ENCODE measurements at places on chromosomes 3 and 15.

- no peak for DNase-seq
Measured at GRCh38 chr3:39870706-39871105, 61.3 kb downstream of the MYRIP start.

GRCh38 chr3:156132313-156132712 is 11.9 kb downstream of the KCNAB1 start:
- no peak for DNase-seq

DNA sequence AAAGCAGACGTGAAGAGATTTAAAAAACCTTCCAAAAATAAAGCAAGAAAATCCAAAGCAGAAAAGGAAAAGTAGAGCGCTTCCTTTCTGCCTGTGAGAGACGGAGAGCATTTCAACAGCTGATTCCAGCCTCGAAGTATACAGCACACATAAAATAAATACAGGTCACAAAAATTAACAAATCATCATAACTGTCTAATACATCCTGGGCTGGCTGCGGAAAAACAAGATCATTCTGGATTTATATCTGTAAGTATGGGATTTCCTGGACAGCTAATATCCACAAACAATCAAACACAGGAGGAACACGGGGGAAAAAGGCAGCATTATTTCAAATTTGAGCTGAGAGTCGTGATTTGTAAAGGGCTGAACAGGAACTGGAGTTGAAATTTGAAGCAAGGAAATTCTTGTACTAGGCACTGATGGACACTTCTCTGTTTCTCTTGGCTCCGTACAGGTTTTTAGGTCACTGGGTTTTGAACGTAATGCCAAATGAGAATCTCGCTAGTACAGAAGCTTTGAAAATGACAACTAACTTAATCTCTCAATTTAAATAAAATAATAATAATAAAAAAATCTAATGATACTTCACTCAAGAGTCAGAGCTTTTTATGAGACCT is 577.7 kb downstream of the FOXP1 start:
- no peak for DNase-seq

DNA sequence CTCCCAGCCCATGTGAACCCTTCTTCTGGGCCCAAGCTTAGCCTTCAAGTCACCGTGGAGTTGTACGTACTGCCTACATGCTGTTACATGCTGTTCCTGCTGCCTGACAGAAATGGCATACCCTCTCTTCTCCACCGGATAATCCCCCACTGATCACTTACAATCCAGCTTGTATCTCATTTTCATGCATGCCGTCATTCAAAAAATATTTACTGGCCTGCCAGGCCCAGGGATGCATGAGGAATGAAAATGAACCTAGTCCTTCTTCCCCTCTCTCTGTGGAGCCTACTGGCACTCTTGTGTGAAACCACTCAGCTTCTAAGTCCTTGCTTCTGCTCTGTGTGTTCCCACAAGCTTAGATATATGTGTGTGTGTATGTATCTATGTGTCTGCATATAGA is 60.6 kb downstream of the WNT5A start:
- DNase-seq = no peak

- no peak for DNase-seq
Measured at GRCh38 chr3:48623851-48624547, 2.4 kb upstream of the TMEM89 start.

GRCh38 chr3:31132132-31132769 is 237.8 kb upstream of the GADL1 start:
- no peak for DNase-seq

- no peak for DNase-seq
Measured at GRCh38 chr15:52805351-52806283, 15.5 kb upstream of the ONECUT1 start.

GRCh38 chr3:119637679-119638477 is 22.5 kb downstream of the POPDC2 start:
- DNase-seq = no peak

GRCh38 chr3:113226491-113226890 is 15.1 kb downstream of the BOC start:
- DNase-seq = no peak

DNA sequence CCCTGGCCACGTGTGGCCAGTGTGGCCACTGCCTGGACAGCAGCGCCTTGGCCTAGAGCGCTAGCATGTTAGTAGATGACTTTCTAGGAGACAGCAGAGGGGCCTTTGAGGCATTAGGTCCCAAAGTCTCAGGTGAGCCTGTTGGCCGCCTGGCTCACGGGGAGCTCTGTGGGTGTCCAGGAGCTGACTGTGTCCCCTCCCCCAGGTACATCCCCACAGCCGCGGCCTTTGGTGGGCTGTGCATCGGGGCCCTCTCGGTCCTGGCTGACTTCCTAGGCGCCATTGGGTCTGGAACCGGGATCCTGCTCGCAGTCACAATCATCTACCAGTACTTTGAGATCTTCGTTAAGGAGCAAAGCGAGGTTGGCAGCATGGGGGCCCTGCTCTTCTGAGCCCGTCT is 17.0 kb downstream of the SEC61A1 start:
- no peak for DNase-seq

- DNase-seq = no peak
Measured at GRCh38 chr3:63387568-63387967, 109.5 kb downstream of the SYNPR start.

DNA sequence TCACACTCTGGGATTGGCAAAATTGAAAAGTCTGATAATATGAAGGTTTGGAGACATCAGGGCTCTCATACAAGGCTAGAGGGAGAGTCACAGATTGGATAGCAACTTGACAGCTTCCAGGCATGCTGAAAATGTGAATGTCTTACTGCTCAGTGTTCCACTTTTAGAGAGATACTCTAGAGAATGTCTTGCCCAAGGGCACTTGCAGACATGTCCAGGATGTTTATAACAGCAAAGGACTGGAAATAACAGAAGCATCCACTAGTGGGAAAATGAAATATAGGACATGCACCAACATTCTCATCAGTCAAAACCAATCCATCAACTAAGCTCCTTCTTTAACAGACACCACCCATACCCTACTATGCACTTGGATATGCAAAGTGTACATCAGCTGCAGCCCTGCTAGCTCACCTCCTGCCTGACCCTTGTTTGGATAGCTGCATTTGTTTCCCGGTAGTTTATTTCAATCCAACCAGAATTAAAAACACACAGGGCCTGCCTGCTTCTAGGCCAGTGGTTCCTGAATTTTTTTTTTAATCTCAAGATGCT is 101.6 kb upstream of the ARHGEF3 start:
- no peak for DNase-seq

DNA sequence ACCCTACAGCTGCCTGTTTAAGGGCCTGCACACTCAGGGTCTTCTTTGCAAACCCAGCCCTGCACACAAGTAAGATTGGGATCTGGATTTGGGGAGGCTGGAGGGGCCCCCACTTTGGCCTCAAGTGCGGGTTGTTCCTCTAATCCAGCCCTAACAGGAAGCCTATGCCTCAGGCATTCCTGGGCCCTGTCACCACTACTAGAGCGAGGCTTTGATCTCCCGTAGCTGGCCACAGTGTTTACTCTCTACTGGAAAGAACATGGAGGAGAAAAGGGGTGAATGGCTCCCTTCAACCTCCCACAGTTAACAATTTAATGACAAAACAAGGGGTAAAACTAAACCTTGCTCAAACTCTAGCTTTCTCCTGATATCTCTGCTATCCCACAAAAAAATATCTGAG is 48.4 kb downstream of the DZIP1L start:
- no peak for DNase-seq

DNA sequence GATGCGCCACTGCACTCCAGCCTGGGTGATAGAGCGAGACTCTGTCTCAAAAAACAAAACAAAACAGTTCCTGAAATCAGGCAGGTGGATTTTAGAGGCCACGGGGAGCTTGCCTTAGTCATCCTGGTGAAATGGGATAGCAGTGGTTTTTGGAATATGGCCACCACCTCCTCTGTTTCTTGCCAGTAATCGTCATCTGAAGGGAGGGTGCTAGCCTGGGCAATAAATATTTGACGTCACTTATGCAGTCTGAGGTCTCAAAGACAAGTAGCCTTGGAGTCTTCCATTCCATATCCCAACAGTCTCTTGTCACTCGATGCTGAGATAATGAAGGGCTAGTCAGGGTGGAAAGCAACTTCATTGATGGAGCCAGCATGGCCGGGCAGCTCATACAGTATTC is 55.2 kb downstream of the KCNAB1 start:
- no peak for DNase-seq

DNA sequence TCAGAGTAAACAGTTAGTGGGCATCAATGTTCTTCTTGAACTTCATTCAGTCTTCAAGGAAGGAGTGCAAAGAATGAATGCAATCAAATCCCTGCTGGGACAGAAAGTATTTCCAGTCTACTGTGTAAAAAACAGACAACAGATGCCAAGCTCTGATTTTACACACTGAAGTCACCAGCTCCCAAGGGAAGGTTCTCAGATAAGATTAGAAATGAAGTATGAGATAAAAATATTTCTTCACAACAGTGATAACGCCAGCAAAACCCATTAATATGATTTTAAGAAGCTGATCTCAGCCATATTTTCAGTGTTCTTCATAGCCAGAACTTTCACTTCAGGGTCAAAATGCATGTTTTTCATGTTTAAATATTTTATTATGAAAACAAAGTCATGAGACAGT is 265.6 kb downstream of the CTNNB1 start:
- DNase-seq = no peak

GRCh38 chr3:127629467-127630403 is 750 bp downstream of the PODXL2 start:
- no peak for DNase-seq

- DNase-seq = no peak
Measured at GRCh38 chr15:82936966-82937711, 15.4 kb downstream of the HOMER2 start.

DNA sequence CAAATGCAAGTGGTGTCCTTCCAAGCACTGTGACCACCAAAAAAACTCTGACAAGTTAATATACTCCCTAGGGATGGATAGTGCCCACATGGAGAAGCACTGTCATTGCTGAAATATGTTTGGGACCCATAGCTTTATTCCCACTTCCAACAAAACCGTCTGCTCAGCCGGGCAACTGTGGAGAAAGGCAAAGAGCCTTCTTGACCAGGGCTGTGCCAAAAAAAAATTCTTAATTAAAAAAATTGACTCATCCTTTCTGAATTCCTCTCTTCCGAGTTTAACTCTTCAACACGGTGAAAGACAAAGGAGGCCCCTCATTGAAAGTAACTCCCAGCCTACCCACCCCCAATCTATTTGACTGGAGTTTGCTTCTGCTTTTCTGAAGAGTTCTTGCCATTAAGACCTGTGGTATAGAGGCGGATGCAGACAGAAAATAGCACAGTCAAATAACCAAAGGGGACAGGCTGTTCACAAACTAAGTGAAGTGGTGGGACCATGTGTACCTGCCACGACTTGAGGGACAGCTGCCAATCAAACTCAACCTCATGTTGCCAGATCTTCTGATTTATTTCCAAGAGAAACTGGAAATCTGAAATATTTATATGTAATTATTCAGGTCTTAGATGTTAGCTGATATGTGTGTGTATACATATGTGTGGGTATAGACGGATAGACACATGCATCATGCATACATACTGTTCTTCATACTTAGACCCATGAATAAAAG is 135.4 kb upstream of the PFN2 start:
- no peak for DNase-seq

DNA sequence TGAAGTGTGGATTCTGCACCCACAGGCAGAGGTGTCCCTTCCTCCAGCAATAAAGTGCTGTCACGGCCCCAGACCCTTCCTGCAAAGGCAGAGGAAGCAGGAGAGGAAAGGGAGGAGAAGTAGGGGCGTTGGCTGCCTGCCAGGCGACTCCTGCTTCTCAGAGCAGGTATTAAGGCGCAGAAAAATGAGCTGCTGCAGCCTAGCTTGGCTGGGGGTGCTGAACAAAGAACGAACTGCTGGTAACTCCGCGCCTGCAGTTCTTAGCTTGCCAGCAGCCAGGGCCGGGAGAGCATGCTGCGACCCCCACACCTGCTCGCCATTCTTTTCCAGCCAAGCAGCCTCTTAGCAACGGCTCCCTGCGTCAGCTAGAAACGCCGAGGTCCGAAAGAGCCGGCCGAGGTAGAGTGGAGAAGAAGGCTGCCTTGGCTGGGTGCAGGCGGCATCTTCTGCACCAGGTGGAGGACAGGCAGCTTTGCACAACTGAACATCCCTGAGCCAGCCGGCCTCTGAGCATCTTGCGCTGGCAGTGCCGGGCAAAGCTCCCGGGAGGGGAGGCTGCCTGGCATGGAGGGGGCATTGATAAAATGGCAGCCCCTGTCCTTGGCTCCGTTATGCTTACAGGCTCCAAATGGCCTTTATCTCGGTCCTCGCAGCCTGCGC is 296.0 kb downstream of the MEX3B start:
- DNase-seq = no peak

GRCh38 chr3:61875046-61875844 is 313.9 kb downstream of the PTPRG start:
- DNase-seq = no peak

GRCh38 chr3:63933459-63933858 is 21.3 kb upstream of the SCAANT1 start:
- DNase-seq = no peak

DNA sequence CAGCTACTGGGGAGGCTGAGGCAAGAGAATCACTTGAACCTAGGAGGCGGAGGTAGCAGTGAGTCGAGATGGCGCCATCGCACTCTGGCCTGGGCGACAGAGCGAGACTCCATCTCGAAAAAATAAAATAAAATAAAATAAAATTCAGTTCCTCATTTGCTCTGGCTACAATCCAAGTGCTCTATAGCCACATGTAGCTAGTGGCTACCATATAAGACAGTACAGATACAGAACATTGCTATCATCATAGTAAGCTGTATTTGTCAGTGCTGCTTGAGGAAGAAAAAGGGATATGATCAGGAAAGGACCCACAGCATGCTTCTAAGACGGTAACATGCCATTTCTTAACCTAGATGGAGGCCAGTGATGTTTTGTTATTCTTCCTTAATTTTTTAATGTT is 88.7 kb upstream of the CDAN1 start:
- DNase-seq = no peak

DNA sequence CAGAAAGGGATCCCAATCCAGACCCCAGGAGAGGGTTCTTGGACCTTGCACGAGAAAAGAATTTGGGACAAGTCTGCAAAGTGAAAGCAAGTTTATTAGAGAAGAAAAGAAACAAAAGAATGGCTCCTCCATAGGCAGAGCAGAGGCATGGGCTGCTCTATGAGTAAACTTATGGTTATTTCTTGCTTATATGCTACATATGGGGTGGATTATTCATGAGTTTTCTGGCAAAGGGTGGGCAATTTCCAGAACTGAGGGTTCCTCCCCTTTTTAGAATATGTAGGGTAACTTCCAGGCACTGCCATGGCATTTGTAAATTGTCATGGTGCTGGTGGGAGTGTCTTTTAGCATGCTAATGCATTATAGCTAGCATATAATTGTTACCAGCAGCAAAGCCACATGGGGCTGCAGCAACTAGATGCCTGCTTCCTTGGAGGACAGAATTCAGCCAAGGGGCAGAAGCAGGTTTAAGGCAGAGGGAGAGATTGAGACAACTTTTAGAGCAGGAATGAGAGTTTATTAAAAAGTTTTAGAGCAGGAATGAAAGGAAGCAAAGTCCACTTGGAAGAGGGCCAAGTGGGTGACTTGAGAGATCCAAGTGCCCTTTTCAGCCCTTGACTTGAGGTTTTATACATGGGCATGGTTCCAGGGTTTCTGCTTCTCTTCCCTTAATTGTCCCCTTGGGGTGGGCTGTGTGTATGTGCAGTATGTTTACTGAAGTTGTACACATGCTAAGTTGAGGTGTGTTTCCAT is 41.3 kb downstream of the METTL6 start:
- DNase-seq = no peak

- DNase-seq = no peak
Measured at GRCh38 chr15:62957130-62957529, 85.4 kb upstream of the TPM1 start.
